ENCODE measurements at places on chromosomes 4 and X.

DNA sequence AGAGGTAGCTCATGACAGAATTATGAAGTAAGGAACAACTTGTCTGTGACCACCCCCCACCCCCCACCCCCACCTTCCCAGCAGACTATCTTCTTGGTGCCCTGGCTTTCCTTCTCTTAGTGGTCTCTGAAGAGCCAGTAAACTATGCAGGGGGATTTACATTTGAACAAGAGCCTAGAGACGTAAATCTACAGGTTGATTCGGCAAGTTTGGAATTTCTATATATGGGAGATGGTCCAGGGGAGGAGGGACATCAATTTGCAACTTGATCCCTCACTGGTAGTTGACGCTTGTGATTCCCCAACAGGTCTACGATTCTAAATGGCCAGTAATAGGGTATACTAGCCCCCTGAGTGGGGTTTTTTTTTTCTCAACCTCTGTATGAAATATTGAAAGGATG, 36.7 kb downstream of the IL13RA1 start:
- DNase-seq: no peak

DNA sequence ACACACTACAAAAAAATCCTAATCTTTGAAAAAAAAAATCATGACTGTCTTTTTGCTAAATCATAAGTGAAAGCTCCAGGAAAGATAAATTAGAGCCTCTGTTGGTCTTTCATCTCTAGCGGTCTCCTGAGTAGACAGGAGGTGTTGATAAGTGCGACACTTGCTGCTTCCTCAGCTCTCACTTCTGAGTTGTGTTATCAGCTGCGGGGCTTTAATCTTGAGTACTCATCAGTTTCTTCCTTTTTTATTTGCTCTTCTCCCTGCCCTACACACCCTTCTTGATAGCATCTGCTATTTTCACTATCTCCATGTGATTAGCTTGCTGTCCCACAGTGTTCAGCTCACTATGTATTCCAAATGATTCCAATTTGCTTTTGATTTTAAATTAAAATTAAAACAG, 1449.2 kb downstream of the C4orf33 start:
- DNase-seq: no peak

GRCh38 chr4:102518703-102519131, 17.6 kb downstream of the NFKB1 start:
- DNase-seq: no peak

DNA sequence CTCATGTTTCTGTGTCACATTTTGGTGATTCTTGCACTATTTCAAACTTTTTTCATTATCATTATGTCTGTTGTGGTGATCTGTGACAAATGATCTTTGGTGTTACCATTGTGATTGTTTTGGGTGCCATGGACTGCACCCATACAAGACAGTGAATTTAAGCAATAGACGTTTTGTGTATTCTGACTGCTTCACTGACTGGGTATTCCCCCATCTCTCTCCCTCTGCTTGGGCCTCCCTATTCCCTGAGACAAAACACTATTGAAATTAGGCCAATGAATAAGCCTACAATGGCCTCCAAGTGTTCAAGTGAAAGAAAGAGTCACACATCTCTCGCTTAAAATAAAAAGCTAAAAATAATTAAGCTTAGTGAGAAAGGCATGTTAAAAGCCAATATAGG, 60.2 kb downstream of the BANK1 start:
- DNase-seq: no peak

DNA sequence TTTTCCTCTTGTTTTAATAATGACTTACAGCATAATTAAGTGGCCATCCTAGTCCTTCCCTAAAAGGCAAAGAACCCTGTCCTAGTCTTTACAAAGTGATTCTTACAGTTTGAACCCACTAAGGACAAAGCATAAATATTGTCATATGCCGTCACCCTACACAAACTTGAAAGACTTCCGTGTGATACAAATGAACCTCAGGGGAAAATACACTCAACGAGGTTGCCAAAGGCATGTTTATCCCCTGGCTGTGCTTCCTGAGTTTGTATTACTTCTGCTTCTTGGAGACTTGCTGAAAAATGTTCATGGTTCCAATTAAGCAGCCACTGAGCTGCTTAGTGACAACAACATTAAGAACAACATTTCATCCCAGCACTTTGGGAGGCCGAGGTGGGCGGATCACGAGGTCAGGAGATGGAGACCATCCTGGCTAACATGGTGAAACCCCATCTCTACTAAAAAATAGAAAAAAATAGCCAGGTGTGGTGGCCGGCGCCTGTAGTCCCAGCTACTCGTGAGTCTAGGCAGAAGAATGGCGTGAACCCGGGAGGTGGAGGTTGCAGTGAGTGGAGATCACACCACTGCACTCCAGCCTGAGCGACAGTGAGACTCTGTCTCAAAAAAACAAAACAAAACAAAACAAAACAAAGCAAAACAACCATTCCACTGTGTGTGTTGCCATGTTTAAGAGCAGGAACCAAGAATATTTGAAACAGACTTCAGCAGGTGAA, 16.2 kb downstream of the RASSF6 start:
- no peak for DNase-seq
